Naive thymus-derived CD8-positive, alpha-beta T cell (primary cell): ENCODE measurements at places on chromosomes 16 and 17.

DNA sequence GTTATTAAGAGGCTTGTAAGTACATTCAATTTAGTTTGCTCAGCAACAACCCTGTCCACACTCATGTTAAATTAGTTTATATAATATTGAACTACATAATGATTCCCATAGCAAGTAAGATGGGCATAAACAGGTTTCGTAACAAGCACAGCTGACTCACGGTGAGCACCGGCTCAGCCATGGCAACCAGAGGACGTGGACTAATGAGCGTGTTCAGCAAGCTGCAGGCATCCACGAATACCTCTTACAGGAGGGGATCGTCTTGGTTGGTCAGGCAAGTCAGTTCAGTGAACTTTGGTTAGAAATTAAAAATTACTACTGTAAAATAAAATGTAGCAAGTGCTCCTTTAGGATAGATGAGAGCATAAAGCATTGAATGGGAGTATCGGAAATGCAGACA lies 58.4 kb downstream of the ELAC2 start:
- no peak for DNase-seq

GRCh38 chr16:85446951-85447692 lies 166.0 kb upstream of the GSE1 start:
- DNase-seq, result no peak

- DNase-seq, result no peak
Observed at GRCh38 chr16:47753659-47754058, 292.5 kb downstream of the PHKB start.

- no peak for DNase-seq
Observed at GRCh38 chr16:62022688-62023087, 13.6 kb downstream of the CDH8 start.

DNA sequence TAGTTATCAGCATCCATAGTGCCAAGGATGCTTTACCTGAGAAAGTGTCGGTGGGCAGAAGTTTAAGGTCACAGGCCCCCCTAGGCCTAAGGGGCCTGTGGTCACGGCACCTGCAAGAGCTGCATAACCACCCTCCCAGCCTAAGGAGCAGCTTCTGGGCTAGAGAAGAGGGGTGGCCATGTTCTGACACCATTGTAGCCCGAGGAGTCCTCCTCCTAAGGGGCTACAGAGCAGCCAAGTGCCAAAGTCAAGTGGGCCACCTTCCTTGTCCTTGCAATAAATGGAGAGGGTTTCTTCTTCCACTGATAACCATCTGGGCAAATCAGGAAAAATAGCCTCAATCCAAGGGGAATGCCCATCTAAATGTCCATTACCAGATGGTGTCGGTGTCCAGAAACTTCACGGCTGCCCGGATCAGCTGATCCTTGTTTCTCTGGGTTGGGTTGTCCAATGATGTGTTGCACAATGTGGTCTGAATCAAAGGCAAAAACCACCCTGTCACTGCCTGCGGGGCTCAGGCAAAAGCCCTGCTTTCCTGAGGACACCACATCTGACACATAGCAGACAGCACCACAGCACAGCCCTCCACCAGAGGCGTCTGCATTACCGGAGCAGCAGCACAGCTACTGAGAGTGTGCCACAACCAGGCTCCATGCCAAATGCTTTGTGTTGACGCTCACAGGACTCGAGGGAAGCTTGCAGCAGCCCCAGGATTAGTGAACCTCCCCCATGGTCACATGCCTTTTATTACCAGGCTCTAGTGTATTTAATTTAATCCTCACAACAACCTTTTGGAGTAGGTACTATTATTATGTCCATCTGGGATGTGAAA lies 12.8 kb downstream of the ATPAF2 start:
- peak; percentile 44 for DNase-seq

DNA sequence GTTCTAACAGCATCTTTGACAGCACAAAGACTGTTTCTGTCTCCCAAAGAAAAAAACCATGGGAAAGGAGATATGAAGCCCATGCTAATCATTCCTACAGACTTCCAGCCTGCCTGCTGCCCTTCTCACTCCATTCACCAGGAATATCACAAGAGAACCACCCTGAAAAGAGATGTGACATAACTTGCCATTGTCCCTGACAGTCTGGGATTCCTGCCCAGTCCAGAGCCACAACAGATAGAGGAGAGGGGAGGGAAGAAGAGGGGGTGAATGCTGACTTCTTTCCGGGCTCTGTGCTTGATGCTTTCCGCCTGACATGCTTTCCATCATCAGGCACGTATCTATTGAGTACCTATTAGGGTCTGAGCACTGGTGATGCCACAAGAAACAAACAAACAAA lies 31.6 kb upstream of the ASIC2 start:
- DNase-seq, result no peak

DNA sequence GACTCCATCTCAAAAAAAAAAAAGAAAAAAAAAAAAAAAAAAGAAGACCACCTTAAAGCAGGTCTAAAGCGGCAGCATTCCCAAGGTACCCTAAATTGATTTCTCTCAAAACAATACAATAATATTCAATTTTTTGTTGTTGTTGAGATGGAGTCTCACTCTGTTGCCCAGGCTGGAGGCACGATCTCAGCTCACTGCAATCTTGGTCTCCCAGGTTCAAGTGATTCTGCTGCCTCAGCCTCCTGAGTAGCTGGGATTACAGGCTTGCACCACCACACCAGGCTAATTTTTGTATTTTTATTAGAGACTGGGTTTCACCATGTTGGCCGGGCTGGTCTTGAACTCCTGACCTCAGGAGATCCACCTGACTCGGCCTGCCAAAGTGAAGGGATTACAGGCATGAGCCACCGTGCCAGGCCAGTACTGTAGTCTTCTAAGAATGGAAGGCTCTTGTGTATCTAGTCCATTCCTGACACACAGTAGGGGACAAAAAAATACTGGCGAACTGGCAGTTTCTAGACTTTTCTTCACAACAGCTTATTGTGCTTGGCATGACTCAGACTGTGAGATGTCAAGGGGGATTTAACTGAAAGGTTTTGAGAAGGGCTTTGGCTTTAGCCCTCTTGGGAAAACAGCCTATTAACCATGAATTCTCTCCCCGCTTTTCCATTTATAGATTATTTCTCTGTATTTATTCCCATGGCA lies 17.3 kb downstream of the CDR2 start:
- no peak for DNase-seq

- DNase-seq, result no peak
Observed at GRCh38 chr16:4052801-4053293, 63.4 kb downstream of the ADCY9 start.

GRCh38 chr16:49867796-49868668 lies 12.1 kb upstream of the ZNF423 start:
- no peak for DNase-seq

GRCh38 chr16:27313422-27314160 lies at the start of gene IL4R:
TSS of gene IL4R (plus strand) at chr16:27313974. CDS start at chr16:27340204, 26,230 bp downstream.
- DNase-seq, result peak; percentile 41

DNA sequence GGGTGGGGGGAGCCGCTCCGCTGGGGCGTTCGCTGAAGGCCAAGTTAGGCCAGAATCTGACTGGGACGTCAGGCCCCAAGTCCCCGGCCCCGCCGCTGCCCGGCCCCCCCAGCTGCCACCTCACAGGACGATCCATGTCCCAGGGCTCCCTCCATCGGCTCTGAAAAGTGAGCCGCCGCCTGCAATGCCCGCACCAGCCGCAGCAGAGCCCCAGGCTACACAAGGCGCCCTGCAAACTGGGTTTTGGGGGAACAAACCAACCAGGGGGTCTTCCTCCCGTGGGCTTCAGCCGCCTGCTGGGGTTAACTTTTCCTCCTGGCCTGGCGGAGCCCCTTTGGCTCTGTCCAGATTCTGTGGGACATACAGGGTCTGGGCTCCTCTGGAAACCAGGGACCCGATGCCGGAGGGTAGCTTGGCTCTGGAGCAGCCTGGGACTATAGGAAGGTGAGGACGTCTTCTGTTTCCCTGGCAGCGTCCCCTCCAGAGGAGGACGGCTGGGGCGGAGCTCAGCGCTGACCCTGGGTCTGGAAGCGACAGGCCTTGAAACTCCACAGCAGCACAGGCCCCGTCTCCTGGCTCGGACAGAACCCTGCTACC lies 835 bp downstream of the NME4 start:
- DNase-seq, result peak; percentile 28

DNA sequence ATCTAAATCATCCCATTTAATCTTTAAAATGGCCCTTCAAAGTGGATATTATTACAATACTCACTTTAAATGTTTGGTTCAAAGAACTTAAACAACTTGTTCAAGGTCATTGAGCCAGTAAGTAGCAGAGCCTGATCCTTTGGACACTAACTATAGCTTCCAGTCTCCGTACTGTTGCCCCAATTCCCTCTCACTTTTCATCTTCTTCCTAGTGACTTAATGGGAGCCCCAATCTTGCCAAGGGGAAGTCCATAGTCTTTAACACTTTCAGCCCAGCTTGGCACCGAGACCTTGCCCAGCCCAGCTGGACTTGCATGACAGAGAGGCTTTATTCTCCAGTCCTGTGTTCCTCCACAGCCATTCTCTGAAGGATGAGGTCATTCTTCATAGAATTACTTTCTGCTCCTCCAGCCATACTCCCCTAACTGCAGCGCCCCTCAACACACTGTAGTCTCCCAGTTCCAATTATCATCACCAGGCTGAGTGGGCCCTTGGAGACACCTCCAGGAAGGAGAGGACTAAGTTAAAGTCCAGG lies 49.2 kb upstream of the NLK start:
- no peak for DNase-seq

DNA sequence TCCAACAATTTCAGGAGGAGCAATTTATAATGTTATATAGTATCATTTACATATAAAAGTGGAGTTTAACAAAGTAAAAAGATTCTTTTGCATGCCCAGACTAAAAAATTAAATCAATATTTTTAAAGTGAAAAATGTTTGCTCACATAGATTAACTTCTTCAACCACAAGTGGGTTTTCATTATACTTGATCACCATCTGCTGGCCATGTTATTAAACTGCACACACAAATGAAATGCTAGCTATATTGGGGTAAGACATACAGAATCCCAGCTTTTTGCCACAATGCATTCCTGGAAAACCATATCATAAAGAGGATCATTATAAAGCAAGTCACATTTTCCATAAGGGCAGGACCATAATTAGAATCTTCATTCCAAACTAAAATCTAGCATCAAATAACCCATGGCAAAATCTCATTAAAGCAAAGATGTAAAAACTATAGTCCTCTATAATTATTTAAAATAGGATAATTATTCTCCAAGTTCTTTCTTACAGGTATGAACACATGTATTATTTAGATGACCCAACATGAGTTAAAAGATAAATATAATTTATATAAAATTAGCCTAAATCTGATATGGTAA lies 26.3 kb downstream of the CEP112 start:
- DNase-seq, result peak; percentile 63

- DNase-seq, result no peak
Observed at GRCh38 chr16:11326084-11326736, 19.0 kb upstream of the RMI2 start.

DNA sequence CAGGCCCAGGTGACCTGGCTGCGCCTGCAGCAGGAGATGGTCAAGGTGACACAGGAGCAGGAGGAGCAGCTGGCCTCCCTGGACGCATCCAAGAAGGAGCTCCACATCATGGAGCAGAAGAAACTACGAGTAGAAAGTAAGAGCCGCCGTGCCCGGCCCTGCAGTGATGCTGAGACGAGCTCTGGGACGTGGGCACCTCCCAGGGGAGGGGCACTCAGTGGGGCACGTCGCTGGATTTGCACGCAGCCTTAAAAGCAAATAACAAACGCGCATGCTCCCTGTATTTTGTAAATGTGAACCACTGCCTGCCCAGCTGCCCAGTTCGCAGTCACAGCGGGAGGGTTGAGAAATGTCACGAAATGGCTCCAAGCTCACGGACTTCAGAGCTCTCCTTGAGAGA lies 15.3 kb upstream of the GAA start:
- DNase-seq, result no peak

GRCh38 chr16:10945065-10945787 lies 862 bp downstream of the CLEC16A start:
- no peak for DNase-seq

GRCh38 chr16:89237733-89238132 lies 20.2 kb downstream of the ZNF778 start:
- no peak for DNase-seq

DNA sequence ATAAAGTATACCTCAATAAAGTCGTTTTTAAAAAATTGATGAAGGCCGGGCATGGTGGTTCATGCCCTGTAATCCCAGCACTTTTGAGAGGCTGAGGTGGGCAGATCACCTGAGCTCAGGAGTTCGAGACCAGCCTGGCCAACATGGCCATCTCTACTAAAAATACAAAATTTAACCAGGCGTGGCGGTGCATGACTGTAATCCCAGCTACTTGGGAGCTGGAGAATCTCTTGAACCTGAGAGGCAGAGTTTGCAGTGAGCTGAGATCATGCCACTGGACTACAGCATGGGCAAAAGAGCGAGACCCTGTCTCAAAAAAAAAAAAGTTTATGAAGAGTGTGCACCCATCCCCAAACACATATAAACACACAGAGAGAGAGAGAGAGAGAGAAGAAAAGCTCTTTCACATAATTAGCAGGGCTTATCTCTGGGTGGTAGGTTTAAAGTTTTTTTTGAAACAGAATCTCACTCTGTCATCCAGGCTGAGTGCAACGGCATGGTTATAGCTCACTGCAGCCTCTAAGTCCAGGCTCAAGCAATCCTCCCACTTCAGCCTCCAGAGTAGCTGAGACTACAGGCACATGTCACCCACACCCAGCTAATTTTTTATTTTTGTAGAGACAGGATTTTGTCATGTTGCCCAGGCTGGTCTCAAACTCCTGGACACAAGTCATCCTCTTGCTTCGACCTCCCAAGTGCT lies 3.0 kb downstream of the SREBF1 start:
- DNase-seq, result no peak

- DNase-seq, result no peak
Observed at GRCh38 chr17:83154311-83155127, 75.1 kb downstream of the METRNL start.

- no peak for DNase-seq
Observed at GRCh38 chr16:3789375-3790099, 72.2 kb upstream of the TRAP1 start.

DNA sequence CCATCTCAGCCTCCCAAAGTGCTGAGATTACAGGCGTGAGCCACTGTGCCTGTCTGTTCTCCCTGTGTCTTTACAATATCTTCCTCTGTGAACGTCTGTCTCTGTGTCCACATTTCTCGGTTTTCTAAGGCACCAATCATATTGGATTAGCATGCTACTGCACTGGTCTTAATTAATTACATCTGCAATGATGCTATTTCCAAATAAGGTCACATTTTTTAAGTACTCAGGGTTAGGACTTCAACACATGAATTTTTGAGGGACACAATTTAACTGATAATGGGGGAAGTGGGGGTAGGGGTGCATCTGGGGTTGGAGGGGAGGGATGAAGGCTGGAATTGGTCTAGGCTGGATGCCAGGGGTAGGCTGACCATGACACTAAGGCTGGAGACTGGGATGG lies 102.6 kb downstream of the N4BP1 start:
- DNase-seq, result no peak

DNA sequence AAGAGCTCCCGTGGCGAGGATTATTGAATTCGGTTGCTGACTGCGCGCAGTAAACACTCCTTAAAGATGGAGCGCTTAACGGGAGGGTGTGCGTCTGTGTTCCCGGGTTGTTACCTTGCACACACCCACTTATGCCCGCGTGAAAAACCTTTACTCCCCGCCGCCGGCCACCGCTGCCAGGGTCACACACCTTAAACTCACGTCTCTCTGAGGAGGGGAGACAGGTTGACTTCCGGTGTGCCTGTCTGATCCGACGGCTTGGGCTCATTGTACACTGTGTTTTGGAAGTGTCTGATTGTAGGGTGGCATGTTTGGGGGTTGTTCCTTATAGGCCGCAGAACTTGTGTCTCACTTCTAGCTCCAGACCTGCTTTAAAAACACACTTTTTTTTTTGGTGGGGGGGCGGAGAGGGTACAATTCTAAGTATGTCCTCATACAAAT lies 66.8 kb downstream of the KPNA2 start:
- DNase-seq, result peak; percentile 43
